DMS79 treated with DMSO at 0.1 percent for 48 hours (cell line): ENCODE measurements at places on chromosomes 4 and X.

DNA sequence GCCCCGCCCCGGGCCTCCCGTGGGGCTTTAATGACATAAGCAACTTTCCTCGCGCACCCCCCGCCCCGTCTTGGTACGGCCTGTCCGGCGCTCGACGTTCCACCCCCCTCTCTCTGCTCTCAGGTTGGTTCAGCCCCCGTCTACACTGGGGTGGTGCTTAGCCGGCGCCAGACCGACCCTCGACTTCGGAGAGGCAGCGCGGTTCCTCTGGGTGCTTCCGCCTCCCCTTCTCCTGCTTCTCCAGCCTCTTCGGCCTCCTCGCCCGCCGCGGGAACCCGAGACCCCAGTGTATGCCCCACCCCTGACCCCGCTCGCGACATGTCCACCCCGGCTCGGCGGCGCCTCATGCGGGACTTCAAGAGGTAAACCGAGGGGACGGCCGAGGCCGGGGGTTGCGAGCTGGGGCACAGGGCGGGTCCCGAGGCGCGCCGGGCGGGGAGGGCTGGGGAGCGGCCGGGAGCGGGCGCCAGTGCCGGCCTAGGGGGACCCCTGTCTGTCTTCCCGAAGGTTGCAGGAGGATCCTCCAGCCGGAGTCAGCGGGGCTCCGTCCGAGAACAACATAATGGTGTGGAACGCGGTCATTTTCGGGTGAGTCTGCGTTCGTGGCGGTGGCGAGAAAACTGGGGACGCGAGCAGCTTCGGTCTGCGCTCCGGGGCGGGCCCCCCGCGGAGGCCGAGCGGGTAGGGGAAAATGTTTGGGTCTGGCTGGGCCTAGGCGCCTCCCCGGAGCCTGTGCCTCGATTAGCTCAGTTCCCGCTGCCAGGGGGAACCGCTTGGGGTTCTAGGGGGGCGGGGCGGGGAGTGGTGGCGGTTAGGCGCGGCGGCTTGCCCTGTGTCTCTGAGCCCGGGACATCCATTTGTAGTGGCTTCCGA, at the start of gene UBE2A:
UBE2A (plus strand) TSS at position 170 of the 873 bp plus-strand sequence; CDS start at position 319, 149 bp downstream.
- peak; percentile 80 for DNase-seq

DNA sequence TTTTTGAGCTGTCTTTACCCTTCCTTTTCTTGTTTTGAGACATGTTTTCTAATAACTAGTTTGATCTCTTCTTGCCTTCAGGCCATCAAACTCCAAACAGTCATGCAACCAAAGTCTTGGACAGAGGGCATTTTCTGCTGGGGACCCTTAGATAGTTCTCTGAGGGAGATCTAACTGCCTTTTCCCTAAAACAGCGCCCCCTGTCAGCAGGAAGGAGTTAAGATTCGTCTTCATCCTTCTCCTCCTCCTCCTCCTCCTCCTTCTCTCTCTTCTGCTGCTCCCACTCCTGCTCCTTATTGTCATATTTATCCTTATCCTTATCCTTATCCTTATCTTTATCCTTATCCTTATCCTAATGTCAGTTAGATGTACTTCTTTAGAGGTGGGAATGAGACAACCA, 417.2 kb downstream of the TRAM1L1 start:
- DNase-seq: no peak

DNA sequence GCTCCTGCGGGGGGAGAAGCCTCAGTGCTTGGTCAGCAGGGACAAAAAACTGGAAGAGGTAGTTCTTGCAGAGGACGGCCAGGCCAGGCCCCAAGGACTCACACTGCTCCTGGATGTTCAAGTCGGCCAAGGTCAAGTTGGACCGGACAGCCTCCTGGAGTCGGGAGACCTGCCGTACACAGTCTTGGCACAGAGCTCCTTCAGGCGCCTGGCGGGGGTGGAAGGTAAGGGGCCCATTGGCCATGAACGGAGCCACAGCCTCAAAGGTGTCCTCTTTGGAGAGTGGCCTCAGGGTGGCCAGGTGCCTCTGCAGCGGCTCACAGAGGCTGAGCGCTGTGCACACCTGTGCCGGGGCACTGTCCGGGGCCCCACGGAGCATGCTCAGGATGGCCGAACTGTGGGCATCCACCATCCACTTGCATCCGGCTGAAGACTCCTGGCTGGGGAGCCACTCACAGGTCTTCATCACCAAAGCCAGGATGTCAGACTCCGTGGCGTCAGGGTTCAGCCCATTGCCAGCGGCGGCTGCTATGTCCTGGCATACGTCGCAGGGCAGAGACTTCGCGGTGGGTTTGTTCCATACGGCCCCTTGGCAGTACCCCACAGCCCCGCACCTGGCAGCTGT, 477 bp downstream of the PSAPL1 start:
- no peak for DNase-seq

DNA sequence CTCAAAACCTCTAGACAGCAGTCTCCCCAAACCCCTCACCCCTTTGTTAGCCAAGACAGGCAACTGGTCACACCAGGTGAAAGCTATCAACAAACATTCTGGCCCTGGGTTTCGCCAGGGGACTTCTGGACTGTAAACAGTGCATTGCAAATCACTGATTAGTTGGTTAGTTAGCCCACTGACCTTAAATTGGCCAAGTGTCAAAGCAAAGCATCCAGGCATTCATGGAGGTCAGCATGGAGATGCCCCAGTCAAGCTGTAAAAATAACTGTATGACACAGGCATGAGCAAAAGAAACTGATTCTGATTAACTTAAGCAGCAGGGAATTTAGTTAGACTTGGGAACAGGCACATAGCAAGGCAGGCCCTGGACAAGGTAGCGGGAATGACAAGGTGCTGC, 156.0 kb upstream of the TTC29 start:
- no peak for DNase-seq

GRCh38 chrX:48002929-48003328, 860 bp downstream of the ZNF182 start:
- DNase-seq: no peak

- no peak for DNase-seq
These were observed 3.1 kb downstream of the SMS start for GRCh38 chrX:21943460-21944135.

DNA sequence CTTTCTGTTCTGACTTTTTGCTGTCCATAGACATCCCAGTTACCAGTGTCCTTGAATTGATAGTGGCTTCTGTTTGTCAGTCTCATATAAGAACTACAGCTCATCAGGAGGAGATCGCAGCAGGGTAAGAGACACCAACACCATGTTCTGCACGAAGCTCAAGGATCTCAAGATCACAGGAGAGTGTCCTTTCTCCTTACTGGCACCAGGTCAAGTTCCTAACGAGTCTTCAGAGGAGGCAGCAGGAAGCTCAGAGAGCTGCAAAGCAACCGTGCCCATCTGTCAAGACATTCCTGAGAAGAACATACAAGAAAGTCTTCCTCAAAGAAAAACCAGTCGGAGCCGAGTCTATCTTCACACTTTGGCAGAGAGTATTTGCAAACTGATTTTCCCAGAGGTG, 30.1 kb downstream of the GUCY1A1 start:
- DNase-seq: no peak

GRCh38 chrX:1870421-1870820, 255.6 kb downstream of the ASMT start:
- DNase-seq: no peak

DNA sequence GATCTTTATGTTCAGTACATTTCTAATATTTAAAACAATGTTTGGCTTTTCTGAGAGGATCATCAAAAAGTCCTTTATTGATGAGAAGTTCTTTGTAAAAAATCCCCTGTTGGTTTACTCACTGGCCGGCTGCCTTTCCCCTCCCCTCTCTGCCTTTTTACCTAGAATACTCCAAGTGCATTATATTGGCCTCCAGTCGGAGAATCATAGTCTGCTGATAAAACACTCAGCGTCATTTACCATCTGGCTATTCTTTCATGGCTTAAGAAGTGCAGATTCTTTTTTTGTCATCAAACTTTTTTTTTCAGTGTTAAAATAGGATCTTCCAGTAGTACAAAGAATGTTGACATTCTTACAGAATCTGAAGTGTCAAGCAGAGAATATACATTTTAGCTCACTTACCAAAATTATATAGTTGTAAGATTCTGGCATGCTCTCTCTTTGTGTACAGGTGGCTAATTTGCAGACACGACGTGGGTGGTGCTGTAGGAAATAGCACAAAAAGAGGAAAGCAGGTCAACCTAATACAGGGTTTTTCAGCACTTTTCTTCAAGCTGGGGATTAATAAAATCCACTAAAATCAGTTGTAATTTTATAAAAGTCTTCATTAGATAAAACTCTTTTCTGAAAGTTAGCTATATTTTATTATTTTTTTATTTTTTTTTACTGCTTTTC, 731.8 kb downstream of the KCTD8 start:
- no peak for DNase-seq

DNA sequence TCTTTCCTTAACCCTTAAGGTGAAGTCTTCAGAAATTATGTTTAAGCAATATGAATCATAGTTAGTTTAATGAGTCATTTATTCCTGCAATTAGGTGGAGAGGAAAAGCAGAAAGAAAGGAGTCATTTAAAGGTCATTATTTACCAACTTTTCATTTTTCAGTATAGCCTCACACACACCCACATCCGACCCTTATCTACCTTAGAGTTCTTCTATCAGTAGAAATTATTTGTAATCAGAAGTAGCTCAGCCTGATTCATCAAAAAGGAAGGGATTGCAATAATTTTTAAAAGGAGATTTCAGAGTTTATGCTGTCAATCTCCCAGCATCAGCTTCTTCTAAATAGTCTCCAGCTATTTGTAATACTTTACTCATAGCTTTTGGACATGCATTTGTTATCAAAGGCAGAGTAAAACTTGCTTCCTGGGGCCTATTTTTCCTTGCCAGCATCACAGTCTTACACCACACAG, 5.9 kb downstream of the ANXA10 start:
- DNase-seq: no peak

- DNase-seq: no peak
These were observed 128.3 kb downstream of the MAGEE1 start for GRCh38 chrX:76555816-76556215.

DNA sequence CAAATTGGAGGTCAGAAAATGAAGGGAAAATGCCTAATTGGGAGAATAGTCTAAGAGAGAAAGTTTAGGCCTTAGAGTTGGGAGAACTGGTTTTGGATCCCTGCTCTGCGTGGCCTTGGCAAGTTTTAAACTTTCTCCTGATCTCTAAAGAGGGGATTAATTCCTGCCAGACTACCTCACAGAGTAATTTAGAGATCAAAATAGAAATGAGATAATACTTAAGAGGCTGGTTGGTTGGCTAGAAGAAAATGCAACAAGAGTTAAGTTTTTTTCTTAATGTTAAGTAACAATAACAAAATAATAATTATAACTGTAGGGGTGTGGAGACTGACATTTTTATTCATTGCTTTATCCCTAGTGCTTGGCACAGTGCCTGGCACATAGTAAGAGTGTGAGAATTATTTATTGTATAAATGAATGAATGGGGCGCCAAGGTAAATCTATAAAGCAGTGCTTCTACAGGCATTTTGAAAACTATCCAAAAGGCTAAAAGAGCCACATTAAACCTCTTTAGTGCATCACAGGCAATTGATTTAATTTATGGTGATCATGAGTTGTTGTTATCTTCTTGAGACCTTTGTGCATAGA, 160.5 kb downstream of the RASL11B start:
- no peak for DNase-seq

GRCh38 chr4:140857111-140857510, 100.9 kb upstream of the TBC1D9 start:
- peak; percentile 2 for DNase-seq

- no peak for DNase-seq
These were observed 88.9 kb downstream of the GPR143 start for GRCh38 chrX:9676738-9677097.

- DNase-seq: no peak
These were observed 453.0 kb downstream of the CENPC start for GRCh38 chr4:67092351-67092750.

- DNase-seq: no peak
These were observed 57.0 kb upstream of the SORBS2 start for GRCh38 chr4:185868983-185869382.

- DNase-seq: no peak
These were observed 56.8 kb upstream of the PRDX4 start for GRCh38 chrX:23610495-23610894.

DNA sequence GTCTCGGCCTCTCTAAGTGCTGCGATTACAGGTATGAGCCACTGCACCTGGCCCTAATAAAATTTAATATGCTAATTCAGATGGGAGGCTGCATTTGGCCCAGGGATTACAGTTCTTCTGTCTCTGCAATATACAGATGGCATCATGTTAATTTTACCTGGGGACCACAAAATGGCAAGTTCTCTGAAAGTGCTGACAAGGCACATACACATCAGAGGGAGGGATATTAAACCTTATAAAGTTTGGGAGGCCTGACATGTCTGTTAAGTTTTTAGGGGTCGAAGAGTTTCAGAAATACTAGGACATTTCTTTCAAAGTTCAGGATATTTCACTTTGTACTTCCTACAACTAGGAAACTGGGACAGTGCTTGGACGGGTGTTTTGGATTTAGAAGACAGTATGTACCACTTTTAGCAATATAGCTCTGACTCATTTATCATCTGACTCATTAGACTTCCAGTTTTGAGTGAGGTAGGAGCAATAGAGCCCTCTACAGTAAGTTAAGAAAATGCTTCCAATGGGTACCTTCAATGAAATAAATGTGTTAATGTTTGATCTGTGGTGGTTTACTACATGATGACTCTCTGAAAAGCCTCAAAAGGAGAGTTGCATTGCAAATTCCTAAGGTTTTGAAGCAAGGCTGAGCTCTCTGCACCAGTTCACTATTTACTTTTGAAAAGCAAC, 981.0 kb upstream of the HS3ST1 start:
- no peak for DNase-seq

DNA sequence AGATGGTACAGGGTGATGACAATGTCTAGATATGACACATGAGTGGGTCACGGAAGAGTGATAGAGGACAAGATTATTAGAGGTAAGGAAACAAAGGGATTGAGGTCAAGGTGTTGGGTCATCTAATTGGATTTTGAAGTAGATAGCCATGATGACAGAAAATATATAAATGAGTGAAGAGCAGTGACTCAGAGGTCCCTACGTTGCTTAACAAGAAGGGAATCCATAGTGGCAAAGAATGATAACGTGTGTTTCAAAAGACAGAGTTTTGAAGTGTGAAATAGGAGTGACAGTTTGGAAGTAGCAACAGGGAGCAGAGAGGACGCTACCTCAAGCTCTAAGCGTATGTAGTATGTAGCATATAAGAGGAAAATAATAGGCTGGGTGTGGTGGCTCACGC, 22.2 kb upstream of the CAMK2D start:
- DNase-seq: no peak

DNA sequence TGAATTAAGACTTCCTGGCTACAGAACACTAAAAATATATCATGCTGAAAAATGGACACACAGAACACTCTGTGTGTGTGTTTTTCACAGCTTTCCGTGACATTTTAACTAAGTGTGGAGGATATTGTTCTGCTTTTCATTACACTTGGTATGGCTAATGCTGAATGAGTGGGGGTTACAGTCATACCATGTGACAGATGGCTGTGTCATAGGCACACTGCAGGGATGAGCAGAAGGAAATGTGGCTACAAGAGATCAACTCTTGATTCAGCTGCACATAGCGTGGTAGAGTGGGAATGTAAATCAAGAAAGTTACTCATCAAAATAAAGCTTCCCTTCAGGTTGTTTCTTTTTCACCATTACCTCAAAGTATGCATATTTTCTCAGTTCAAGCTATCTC, 669.8 kb downstream of the IQCM start:
- DNase-seq: no peak
